Fibroblast of skin of left biceps (primary cell): ENCODE measurements at places on chromosomes 6 and 20.

GRCh38 chr6:39794231-39794630 lies 2.1 kb downstream of the DAAM2 start:
- no peak for DNase-seq

DNA sequence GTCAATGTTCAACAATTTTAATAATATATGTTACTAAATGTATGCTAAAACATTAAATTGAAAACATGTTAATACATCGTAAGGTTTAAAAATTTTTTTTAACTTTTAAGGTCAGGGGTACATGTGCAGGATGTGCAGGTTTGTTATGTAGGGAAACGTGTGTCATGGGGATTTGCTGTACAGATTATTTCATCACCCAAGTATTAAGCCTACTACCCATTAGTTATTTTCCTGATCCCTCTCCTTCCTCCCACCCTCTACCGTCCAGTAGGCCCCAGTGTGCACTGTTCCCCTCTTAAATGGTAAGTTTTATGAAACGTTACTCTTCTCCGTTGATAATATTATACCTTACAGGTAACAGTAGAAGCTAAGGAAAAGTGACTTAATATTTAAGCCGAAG lies 15.8 kb downstream of the PDE7B start:
- DNase-seq = no peak

GRCh38 chr6:142683714-142684141 lies 261.2 kb downstream of the HIVEP2 start:
- DNase-seq = no peak

GRCh38 chr20:62742979-62743776 lies 34.5 kb downstream of the NTSR1 start:
- DNase-seq = no peak

- no peak for DNase-seq
Observed at GRCh38 chr20:48702455-48702913, 125.3 kb downstream of the PREX1 start.
